Left colon (tissue), 2 donors: ENCODE measurements at places on chromosomes 6 and 20. TPM values are rescaled to one million over a fixed set of nuclear protein-coding genes. Genes with fewer than 3 reads are reported as not detected.

JPH2 gene
- 0.92 TPM for total RNA-seq

GRCh38 chr6:54629131-54629530 is 217.4 kb upstream of the FAM83B start:
- no peak for DNase-seq

TIAM2 gene
- 6.2 TPM for total RNA-seq

PRDM13 gene
- not detected for total RNA-seq

SPDEF gene
- 59.4 TPM for total RNA-seq

DNA sequence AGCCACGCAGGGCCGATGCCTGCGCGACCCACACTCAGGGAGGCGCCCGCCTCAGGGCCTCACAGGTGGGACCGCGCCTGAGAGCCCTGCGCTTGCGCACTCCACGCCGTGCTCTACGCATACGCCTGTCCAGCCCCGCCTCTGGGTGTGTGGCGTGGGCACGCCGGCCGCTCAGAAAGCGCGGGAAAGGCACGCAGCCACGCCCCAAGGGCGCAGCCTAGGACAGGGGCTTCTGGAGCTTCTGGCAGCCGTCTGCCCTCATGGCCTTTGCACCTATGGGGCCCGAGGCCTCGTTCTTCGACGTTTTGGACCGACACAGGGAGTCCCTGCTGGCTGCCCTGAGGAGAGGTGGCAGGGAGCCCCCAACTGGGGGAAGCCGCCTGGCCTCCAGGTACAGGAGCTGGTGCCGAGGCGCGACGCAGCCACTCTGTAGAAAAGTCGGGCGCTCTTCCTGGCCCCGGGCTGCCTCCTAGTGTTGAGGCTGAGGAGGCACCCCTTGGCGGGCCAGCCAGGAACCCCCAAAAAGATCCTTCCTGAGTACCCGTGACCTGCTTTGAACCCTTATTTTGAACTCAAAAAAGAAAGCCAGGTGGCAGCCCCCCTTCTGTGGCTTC is at the start of gene SPO11:
SPO11 (plus strand) TSS at position 196 of the 614 bp plus-strand sequence; CDS start at position 261, 65 bp downstream.
- DNase-seq = no peak

GRCh38 chr6:95819939-95820338 is 195.8 kb upstream of the FUT9 start:
- no peak for DNase-seq

GRCh38 chr6:2608503-2608902 is 142.2 kb downstream of the MYLK4 start:
- no peak for DNase-seq

SLC17A1 gene
- not detected for total RNA-seq

GRCh38 chr20:40144581-40144980 is 544.5 kb downstream of the MAFB start:
- DNase-seq = no peak

GRCh38 chr20:33783818-33784217 is 27.3 kb upstream of the CHMP4B start:
- no peak for DNase-seq

MYH7B gene
- total RNA-seq = 1.2 TPM

GRCh38 chr20:62063981-62064769 is 1.5 kb downstream of the TAF4 start:
- DNase-seq = peak; percentile 49

DNA sequence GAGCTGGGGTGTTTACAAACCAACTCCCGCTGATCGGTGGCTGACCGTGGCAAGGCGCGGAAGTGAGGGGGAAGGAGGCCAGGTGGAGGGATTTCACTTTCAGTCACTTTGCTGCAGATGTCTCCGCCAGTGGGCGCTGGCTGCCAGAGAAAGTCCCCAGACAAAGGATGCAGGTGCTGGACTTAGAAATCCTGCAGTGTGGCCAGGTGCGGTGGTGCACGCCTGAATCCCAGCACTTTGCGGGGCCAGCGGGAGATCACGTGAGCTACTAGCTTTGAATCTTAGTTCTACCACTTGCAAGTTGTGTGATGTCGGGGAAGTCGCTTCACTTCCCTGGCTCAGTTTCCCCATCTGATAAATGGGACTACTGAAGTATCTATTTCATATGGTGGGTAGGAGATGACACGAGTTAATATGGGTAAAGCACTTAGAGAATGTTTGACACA is 180.4 kb downstream of the ZNF217 start:
- peak; percentile 40 for DNase-seq

- DNase-seq = peak; percentile 61
Observed at GRCh38 chr20:431012-431904, 23.2 kb downstream of the RBCK1 start.

POLR1H gene
- 25.6 TPM for total RNA-seq

GRCh38 chr6:63660757-63661156 is 25.2 kb downstream of the PHF3 start:
- no peak for DNase-seq

GRCh38 chr6:51630011-51630410 is 457.4 kb downstream of the PKHD1 start:
- no peak for DNase-seq

DNA sequence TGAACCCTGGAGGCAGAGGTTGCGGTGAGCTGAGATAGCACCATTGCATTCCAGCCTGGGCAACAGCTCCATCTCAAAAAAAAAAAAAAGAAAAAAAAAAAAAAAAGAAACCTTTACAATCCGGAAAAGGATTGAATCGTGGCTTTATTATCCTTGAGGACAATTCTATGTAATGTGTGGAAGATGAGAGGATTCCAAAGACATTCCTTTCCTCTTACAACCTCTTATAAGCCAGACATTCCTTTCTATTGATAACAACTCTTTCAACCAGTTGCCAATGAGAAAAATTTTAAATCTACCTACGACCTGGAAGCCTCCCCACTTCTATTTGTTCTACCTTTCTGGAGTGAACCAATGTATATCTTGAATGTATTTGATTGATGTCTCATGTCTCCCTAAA is 91.2 kb upstream of the EEF1E1 start:
- no peak for DNase-seq

OOEP gene
- total RNA-seq = not detected

CLIC5 gene
- total RNA-seq = 205 TPM
